CD4-positive, alpha-beta T cell (primary cell): ENCODE measurements at places on chromosomes 12 and 14. TPM values are rescaled to one million over a fixed set of nuclear protein-coding genes. Genes with fewer than 3 reads are reported as not detected.

DNA sequence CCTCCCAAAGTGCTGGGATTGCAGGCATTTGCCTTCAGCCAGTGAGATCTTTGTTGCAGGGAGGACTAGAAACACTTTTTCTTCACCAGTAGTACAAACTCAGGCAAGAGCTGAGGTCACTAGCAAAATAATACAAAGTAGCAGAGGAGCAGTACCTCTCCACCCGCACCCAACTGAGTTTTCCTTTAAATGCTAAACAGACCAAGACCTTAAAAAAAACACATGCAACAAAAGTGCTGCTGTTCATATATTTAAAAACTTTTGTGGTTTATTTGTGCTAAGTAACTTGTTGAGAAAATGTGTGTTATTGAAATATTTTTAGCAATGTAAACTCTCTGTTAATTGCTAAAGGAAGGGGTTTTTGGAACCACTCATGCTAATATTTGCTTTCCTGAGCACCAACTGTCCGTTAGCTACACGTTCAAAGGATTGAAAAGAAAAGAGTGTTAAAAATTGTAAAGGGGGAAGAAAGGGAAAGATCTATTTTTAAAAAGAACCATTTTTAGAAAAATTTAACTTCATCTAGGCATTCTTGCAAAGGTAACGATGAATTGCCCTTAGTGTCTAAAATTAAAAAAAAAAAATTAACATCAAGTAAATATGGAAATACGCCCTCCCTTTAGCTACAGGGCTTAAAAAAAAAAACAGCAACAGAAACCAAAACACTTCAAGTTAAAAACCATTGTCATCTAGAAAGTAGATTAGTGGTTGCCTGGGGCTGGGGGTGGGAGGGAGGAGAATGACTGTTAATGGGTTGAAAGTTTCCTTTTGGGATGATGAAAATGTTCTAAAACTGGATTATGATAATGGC is 114.0 kb upstream of the KRAS start:
- DNase-seq, result no peak

GRCh38 chr12:85588221-85588620 is 248.0 kb downstream of the RASSF9 start:
- DNase-seq, result no peak

DNA sequence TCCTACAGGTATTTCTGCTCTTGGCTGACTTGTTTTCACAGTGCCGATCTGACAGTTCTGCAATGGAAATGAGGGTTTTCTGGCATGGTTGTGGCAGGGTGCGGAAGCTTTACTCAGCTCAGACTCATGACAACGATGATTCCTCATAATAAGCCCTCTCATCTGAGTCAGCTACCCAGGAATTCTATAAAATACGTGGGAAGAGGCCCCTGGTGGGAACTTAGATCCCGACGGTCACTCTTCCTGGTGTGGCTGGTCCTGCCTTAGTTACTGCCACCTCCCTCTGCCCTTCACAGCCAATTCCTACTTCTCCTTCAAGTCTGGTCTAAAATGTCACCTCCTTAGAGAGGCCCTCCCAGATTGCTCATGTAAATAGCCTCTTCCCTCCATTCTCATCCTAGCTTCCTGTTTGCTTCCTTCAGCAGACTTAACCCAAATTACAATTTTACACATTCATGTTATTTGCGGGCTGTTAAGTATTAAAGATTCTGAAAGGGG is 104.2 kb upstream of the MAP1LC3B2 start:
- DNase-seq, result no peak

SDR9C7 gene
- not detected for total RNA-seq

GRCh38 chr12:113065126-113066007 is 8.8 kb downstream of the DTX1 start:
- DNase-seq, result no peak

DNA sequence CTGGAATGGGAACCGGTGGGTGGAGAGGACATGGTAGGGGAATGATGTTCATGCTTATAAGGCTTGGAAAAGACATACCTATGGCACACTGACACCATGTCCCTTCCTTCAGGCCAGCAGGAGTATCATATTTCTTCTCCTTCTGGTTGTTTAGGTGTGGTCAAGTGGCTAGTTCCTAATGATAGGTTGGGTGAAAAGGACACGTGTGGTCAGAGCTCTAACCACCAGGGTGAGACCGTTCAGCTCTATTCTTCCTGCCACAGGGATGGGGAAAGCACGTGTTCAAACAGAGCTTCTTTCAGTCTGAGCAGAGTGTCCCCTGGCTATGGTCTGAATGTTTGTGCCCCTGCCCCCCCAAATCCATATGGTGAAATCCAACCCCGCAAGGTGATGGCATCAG is 209.1 kb downstream of the PAX9 start:
- no peak for DNase-seq
